AG10803 (cell line): ENCODE measurements at places on chromosomes 5 and 9.
A peak's percentile ranks its signal among the peaks of the same experiment; 100 is the strongest.

- DNase-seq = peak; percentile 20
These were observed 269.8 kb downstream of the NR3C1 start for GRCh38 chr5:143133721-143134120.

DNA sequence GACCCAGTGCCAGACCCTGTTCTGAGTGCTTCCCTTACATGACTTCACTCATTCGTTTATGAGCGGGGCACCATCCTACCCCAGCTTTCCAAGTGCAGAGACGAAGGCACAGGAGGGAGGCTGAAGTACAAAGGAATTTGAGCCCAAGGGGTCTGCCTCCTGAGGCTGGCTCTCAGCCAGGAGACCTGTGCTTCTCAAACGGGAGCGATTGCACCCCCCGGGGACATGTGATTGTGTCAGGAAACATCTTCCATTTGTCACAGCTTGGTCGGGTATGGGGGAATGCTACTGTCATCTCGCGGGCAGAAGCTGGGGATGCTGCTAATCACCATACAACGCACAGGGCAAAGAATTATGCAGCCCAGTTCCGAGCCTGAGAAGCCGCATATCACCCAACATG is 23.9 kb downstream of the ADCY2 start:
- DNase-seq = no peak

DNA sequence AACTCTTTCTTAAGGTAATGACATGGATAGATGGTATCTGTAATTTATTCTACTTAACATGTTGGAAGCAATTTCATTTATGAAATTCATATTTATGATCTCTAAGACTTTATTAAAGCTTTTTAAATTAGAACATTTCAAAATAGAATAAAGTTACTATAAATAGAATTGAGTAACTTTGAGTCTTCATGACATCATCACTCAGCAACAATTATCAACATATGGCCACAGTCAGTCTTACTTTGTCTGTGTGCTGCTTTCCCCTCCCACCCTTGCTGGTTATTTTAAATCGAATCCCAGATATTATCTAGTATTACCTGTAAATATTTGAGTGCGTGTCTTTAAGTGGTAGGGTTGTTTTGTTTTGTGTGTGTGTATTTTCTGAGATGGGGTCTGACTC is 65.2 kb downstream of the IPO11 start:
- DNase-seq = peak; percentile 45

DNA sequence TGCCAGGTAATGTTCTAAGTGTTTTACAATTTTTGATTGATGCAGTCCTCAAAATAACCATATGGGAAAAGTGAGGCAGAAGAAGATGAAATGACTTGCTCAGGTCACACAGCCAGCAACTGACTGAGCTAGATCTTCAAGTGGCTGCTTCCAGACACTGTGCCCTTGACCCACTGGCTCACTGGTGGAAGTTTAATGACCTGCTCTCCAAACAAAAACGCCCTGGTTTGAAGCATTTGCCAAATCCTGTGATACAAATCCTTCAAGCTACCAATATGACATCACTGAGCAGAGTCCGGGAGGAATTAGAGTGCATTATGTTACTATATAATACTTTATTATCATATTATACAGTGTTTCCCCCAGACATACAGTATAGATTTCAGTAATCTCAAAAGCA is 459.4 kb downstream of the GADD45G start:
- no peak for DNase-seq

GRCh38 chr9:76203373-76203772 is 190.9 kb downstream of the RFK start:
- DNase-seq = no peak

- DNase-seq = no peak
These were observed 294.6 kb downstream of the BNC2 start for GRCh38 chr9:16575986-16576245.

DNA sequence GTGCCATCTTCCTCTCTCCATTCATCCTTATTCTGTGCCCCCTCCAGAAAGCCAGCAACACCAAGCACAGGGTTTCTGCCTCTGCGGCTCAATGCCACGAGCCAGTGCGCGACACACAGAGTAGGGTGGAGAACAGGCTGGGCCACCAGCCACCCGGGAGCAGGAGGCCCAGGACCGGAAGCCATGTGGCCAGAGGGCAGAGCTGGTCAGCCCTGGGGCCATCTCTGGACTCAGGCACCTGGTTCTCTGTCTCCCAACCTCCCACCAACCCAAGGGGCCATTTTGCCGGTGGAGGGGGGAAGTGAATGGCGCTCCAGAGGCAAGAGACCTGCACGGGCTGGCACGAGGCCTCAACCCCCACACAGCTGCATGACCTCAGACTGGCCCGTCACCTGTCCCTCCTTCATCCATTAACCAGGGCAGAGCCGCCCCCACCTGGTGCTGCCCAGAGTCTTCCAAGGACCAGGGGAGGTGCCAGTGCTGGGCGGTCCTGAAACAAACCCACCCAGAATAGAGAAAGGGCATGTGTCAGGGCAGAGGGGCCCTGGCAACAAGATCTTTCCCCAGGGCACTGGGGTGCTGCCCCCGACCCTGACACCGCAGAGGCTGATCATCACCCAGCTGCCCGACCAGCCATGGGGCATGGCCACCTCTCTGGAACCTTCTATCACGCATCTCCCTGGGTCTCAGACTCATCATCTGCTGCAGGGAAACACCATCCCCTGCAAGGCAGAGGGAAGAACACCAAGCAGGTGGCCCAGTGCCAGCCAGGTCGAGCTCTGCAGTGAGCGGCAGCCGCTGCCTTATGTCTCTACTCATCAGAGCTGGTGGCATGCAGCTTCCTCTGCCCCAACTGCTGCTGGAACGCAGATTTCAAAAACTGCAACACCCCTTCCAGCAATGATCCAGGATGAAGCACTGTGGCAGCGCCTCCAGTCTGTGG is 11.9 kb downstream of the VAV2 start:
- no peak for DNase-seq

- no peak for DNase-seq
These were observed 40.4 kb downstream of the BASP1 start for GRCh38 chr5:17257705-17258273.

GRCh38 chr5:136213919-136214493 is 21.0 kb upstream of the SMIM32 start:
- DNase-seq = peak; percentile 41

DNA sequence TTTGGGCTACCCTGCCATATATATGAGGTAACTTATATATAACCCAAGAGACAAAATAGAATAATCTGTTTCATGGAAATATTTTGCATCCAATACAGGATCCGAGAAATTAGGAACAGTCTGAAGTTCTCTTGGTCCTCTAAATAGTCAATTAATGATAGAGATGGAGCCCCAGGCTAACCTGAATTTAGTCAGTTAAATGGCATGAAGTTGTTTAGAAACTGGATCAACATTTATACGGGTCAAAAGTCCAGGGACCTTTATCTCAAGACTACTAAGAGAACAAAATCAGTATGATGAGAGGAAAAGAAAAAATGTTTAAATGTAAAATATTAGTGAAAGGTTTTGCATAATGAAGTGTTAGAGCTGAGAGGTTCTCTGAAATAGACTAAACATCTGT is 303.3 kb upstream of the ACTBL2 start:
- no peak for DNase-seq

GRCh38 chr9:84327184-84327583 is 13.4 kb downstream of the SLC28A3 start:
- no peak for DNase-seq

DNA sequence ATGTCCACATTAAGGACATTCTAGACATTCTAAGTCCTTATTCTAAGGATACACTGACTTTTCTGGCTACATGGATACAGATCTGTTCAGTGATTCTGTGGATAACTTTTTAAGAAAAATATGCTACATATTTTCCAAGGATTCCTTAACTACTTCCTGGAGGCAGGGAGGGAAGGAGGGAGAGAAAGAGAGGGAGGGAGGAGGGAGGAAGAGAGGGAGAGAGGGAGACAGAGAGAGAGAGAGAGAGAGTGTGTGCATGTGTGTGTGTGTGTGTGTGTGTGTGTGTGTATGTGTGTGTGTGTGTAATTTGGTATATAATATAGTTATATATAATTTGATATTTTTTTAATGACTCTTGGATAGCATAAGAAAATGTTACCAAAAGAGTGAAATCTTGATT is 109.8 kb downstream of the TLE4 start:
- no peak for DNase-seq

DNA sequence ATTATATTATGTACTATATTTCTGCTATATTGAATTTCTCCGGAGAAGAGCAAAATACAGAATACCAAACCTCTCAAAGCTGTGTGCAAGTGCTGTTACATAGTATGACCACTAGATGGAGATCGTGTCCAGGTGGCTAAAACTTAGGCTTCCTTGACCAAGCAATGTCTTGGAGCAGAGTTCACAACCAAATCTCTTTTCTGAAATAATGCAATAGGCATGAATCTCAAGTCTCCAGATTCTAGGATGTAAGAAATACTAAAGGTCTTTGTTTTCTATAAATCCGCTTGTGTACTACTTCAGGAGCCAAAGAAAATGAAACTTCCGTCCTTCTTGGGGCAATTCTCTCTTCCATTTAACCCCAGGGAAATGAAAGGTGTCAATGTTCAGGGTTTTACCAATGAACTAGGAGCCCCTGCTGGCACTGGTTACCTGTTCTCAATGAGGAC is 181.5 kb upstream of the RAI14 start:
- DNase-seq = peak; percentile 72

DNA sequence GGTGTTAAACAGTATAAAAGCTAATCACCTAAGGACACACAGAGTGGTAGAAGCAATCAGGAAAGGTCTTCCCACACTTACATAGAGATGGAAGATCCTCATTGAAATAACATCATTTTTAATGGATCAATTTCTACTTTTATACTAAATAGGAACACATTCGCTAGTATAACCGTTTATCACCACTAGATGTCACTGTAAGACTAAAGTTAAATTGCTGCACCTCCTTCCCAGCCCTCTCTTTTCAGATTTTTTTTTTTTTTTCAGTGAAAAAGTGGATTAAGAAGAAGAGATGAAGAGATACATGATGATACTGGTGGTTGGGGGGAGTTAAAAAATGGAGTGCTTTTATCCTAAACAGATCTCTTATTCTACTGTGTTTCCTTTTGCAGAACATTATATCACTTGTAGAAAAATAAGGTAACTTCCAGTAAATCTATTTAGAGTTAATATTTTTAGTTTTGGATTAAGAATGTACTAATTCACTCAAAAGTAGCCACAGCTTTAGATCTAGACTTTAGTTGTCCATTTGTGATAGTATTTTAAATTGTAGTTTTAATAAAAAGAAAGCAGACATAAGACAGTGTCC is 116.9 kb upstream of the ARRDC3 start:
- DNase-seq = peak; percentile 56

DNA sequence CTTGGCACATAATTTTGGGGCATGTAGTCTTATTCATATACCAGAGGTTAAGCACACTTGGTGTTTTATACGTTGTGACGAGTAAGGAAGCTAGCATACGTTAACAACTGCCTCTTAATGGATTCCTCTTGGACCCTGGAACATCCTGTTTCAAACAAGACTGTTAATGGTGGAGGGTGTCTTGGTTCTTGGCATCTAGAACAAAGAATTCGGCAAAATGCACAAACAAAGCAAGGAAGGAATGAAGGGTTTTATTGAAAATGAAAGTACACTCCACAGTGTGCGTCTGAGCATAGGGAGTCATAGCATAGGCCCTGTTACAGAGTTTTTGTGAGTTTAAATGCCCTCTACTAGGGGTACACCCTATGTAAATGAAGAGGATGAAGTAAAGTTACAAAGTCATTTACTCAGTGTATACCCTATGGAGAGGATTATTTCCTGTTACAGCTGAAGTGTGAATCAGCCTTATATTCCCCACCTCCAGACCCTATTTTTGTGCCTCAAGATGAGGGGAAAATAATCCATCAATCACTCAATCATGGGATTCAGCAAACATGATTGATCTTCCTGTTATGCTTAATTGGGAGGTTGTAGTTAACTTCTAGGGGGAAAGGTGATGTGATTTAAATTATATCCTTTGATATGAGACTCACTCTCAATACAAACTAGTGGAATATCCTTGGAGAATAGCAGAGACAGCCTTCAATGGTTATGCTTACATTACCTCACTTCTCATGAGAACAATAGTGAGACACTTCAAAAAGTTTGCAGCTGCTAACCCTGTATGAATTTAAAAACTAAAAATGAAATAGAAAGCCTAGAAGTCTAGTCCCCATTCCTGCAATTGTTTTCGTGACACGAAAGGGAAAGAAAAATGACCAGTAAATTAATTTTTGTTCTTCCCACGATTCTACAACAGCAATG is 84.9 kb upstream of the MYO10 start:
- DNase-seq = no peak

- DNase-seq = no peak
These were observed at the start of gene GNA14 for GRCh38 chr9:77648234-77649108. TSS of gene GNA14 (minus strand) at chr9:77648322. CDS start at chr9:77647793, 529 bp downstream.

DNA sequence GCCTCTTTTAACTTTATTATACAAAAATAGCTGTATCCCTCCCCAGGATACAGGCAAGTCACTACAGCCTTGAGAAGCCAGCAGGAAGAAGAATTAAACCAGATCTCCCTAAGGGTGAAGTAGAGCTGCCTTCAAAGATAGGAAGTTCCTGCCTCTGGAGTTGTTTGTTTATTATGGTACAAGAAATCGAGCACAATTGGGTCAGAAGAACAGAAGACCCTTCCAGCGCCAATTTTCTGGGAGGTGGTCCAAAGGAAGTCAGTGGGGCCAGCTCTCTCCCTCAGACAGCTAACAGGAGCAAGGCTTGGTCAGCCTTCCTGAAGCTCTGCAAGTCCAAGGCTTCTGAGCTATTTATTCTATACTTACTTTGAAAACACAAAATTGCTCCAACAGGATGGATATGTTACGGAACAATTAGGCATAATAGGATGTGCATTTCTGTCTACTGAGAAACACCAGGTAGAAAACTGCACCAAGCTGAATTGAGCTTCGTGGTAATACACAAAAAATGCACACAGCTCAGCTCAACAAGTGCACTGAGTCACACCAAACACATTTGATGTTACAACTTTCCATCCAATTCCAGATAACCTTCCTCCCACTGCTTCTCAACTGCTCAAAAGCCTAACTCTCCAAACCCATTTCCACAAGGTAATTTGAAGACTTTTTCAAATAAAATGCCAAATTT is 16.0 kb downstream of the SERINC5 start:
- DNase-seq = no peak

GRCh38 chr9:82582693-82583092 is 480.2 kb downstream of the RASEF start:
- no peak for DNase-seq

DNA sequence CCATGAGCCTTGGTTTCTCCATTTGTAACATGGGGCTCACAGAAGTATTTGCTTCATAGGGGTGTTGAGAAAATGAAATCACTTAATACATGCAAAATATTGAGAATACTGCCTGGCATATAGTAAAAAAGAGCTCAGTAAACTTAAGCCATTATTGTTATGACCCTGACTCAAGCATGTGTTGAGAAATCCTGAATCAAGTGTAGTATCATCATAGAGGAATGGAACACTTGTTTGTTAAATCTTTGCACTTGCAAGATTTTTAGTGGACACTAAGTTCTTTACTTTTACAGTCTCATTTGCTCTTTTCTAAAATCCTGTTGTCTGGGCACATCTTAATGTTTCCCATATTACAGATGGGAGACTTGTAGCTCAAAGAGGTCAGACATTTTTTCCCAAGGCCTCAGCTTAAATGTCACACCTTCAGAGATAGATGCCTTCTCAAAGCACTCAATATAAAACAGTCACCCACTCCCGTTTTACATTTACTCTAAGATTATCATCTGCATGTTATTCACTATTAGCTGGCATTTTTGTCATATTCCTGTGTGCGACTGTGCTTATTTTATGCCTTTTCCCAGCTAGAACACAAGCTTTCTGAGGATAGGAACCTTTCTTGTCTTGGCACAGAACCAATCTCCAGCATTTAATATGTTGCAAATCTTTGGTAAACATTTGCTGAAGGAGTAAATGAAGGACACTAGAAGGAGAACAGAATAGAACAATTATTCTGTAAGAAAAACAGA is 250.0 kb upstream of the TNC start:
- DNase-seq = peak; percentile 65

GRCh38 chr5:135134691-135135381 is 100.8 kb upstream of the PITX1 start:
- no peak for DNase-seq
